ENCODE measurements at places on chromosomes 16 and 17.

- no peak for DNase-seq
Measured at GRCh38 chr17:61457226-61457983, 5.2 kb downstream of the TBX4 start.

DNA sequence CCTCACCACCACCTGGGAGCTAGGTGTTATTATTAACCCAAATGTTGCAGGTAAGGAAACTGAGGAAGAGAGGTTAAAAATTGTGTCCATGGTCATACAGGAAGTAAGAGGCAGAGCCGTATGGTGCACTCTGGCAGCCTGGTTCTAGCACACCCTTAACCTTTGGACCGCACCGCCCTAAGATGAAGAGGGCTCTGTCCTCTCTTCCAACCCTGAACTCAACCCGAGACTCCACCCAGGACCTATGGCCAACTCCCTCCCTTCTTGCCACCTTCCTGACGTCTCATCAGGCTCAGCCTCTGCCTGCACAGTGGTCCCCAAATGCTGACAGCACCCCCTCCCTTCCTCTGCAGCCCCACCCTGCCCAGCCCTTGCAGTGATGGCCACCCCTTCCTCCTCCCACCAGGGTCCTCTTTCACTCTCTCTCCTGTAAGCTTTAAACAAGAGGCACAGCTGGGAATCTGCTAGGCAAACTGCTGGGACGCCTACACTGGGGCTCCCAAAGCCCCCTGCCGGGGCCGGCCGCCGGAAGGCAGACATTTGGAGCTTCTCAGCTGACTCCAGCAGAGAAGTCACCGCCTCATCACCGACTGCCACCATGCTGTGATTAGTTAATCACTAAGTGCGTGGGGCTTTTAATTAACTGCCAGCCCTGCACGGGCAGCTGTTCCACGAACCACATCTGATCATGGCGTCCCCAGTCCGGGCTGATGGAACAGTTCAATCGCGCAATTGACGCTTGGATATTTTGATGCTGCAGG lies 16.7 kb upstream of the C16orf78 start:
- DNase-seq: no peak

- DNase-seq: no peak
Measured at GRCh38 chr17:42843358-42843934, 934 bp upstream of the AOC2 start.

GRCh38 chr17:18005496-18005895 lies 32.8 kb downstream of the DRC3 start:
- DNase-seq: no peak

DNA sequence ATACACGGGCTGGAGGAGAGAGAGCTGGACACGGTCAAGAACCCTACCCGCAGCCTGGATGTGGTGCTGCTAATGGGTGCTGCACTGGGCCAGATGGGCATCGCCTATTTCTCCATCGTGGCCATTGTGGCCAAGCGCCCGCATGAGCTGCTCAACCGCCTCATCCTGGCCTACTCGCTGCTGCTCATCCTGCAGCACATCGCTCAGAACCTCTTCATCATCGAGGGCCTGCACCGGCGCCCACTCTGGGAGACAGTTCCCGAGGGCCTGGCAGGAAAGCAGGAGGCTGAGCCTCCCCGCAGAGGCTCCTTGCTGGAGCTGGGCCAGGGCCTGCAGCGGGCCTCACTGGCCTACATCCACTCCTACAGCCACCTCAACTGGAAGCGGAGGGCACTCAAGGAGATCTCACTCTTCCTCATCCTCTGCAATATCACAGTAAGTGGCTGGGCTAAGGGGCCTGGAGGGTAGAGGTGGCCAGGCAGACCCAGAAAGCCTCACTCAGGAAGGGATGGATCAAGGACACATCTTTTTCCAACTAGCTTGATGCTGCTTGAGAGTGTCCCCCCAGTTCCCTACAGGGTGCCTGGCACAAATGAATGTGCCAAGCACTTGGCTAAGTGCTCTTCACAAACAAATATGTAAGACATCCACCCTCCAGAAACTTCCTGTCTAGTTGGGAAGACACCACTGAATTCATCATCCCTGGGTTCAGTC lies 11.5 kb downstream of the OTOP3 start:
- DNase-seq: no peak

- no peak for DNase-seq
Measured at GRCh38 chr16:49441366-49441780, 67.8 kb downstream of the C16orf78 start.

GRCh38 chr16:67910158-67910557 lies 17.1 kb downstream of the PSKH1 start:
- no peak for DNase-seq

DNA sequence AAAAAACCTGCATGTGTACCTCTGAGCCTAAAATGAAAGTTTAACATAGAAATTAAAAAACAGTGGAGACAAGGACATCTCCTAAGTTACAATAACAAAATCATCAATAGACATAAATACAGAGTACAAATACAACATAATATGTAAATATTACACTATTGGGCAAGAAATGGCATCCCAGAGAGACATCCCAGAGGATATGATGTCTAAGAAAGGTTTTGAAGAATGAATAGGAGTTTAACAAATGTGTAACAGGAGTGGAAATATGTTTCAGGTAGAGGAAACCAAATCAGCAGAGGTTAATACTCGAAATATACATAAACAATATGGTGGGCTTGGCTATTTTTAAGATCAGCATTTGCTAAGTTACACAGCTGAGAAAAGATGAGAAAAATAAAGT lies 447.7 kb upstream of the MAF start:
- DNase-seq: no peak

GRCh38 chr17:79152636-79153035 lies 78.0 kb downstream of the ENGASE start:
- DNase-seq: no peak

GRCh38 chr16:79415983-79416640 lies 184.4 kb downstream of the MAF start:
- DNase-seq: no peak

DNA sequence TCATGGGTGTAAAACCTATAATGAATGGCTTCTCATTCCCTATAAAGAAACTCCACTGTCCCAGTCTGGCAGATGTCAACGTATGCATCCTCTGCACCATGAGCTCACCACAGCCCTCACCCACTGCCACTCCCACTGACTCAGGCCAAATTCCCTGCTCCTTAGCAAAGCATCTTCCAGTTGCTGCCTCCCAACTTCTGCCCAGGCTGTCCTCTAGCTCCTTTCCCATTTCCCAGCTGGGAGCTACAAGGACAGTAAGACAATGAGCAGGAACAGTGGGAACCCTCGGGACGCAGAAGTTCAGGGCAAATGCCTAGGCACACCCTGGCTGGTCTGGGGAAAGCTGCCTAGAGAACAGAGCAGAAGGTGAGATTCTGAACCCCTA lies 9.1 kb upstream of the THAP11 start:
- no peak for DNase-seq

GRCh38 chr17:29255926-29256522 lies 9.4 kb downstream of the CRYBA1 start:
- DNase-seq: no peak

GRCh38 chr17:73029991-73030390 lies 62.5 kb downstream of the SLC39A11 start:
- DNase-seq: no peak

- no peak for DNase-seq
Measured at GRCh38 chr16:74691093-74691855, 9.4 kb downstream of the MLKL start.

DNA sequence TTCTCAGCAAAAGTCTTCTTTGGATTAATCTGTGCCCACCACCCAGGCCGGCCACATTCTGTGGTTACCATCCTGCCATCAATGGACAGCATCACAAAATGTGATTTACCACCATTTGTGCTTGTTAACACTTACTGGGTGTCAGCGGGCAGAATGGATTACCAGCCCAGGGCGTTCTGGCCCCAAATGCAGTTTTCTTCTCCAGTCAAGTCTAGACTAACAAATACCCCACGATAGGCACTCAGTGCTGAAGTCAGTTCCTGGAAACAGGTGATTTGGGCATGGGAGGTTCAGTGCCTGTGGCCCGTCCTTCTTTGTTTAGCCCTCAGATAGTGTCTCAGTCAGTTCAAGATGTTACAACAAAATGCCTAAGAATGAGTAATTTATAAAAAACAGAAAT lies 38.8 kb upstream of the PHOSPHO1 start:
- DNase-seq: no peak
